GOT3 (cell line): ENCODE measurements at places on chromosomes 3 and 15.

GRCh38 chr3:61742006-61742405, 180.6 kb downstream of the PTPRG start:
- DNase-seq, result no peak

DNA sequence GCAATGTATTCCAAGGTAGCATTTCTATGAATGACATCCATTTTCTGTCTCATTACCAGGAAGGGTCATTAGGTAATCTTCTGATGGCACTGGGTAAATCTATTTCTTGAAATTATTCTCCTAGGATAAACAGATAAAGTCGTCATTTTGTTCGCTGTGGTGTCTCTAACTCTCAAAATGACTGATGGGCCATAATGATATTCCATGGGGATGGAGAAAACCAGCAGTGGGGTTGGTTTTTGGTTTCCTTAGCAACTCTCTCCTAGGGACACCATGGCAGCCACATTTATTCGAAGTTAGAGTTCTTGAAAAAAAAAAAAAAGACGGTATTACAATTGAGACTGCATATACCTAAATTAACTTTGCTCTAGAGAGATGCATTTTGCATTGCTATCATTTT, 231.3 kb upstream of the SLCO3A1 start:
- DNase-seq, result no peak

- DNase-seq, result no peak
Measured at GRCh38 chr3:23580096-23580713, 225.6 kb upstream of the UBE2E1 start.

- no peak for DNase-seq
Measured at GRCh38 chr3:115251509-115251908, 104.4 kb upstream of the ZBTB20 start.
